ENCODE measurements at places on chromosomes 7 and 10.

DNA sequence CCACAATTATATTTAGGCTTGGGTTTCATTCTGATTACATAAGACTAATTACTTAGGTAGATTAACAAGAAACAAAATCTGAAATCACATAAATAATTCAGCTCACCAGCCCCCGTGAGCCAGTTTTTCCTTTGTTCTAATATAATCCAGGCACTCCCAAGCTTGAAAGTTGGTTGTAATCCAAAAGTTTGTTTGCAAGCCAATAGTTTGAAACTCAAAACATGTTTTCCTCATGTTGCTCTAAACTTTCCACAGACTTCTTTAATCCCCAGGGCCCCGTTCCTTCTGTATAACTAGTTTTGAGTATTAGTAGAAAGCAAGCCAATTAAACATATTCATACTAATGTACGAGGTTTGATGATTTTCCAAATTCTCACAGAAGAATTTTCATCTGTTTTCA lies 56.1 kb downstream of the SP8 start:
- DNase-seq: no peak

- no peak for DNase-seq
Measured at GRCh38 chr7:2894118-2894940, 50.2 kb upstream of the GNA12 start.

DNA sequence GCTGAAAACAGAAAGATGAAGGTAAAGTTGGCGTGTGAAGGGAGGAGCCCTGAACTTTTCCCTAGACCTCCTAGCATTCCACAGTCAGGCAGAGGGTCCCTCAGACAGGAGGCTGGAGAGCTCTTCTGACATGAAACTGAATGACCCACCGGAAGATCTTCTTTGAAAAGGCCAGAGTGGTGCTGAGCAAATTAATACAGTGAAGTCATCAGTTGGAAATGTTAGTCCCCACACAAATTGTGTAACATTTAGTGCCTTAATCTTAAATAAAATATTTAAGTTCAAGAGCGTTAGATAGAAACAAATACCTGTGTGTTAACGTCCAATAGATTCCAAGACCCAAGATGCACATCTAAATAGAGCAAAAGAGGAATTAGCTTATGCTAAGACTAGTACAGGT lies 49.0 kb upstream of the WNT16 start:
- DNase-seq: no peak

DNA sequence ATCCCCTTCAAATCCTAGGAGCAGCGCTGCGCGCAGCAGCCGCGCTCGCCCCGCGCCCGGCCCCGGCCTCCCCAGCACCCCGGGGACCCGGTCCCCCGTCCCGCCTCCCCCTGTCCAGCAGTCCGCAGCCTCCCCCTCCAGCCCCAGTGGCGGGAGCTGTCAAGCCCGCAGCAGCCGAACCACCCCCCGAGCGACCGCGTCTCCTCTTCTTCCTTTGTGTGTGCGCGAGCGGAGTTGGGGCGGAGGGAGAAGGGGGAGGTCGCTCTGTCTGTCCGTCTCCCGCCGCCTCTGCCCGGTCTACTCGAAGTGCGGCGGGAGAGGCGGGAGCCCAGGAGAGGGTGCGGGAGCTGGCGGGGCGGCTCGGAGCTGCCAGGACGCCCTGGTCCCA lies 375 bp upstream of the CHN2 start:
- DNase-seq: peak; percentile 11

- DNase-seq: no peak
Measured at GRCh38 chr10:102400076-102400475, 4.6 kb downstream of the NFKB2 start.
